D341Med (cell line): ENCODE measurements at places on chromosomes 11 and 22.

- no peak for DNase-seq
Observed at GRCh38 chr11:2212411-2213251, 41.0 kb upstream of the TH start.

GRCh38 chr11:72546866-72547265, 112.5 kb upstream of the CLPB start:
- no peak for DNase-seq

DNA sequence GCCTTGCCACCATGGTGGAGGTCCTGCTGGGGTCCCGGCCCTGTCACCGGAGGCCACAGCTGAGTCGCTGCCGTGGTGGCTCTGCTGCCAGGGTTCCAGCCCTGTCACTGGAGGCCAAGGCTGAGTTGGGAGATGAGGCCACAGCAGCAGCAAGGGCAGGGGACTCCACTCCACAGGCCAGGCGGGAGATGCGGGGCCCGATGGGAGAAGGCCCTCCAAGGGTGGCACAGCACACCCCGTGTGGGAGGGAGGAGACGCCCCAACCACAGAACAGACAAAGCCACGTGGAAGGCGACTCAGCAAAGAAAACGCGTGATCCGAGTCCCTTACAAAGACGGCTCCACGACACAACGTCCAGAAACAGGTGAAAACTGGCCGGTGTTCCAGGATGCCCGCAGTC, 159.3 kb downstream of the BRD1 start:
- DNase-seq = no peak

DNA sequence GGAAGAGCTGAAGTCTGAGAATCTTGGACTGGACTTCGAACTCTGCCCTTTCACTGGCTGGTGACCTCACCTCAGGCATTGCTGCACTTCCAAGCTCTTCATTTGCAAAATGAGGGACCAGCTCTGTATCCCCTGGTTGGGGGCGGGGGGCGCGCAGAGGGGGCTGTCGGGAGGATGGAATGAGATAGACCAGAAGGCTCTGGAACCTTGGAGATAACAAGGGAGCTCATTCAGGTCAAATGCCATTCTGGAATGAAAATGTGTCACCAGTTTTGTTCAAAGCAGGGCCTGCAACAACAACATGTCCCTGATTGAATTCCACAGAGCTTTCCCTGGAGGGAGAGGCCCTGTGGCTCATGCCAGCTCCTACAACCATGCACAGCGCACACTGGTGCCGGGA, 370.5 kb downstream of the MN1 start:
- no peak for DNase-seq

- no peak for DNase-seq
Observed at GRCh38 chr11:93741882-93742226, 382 bp downstream of the C11orf54 start.

- DNase-seq = no peak
Observed at GRCh38 chr22:22943521-22944267, 56.1 kb downstream of the IGLL5 start.

DNA sequence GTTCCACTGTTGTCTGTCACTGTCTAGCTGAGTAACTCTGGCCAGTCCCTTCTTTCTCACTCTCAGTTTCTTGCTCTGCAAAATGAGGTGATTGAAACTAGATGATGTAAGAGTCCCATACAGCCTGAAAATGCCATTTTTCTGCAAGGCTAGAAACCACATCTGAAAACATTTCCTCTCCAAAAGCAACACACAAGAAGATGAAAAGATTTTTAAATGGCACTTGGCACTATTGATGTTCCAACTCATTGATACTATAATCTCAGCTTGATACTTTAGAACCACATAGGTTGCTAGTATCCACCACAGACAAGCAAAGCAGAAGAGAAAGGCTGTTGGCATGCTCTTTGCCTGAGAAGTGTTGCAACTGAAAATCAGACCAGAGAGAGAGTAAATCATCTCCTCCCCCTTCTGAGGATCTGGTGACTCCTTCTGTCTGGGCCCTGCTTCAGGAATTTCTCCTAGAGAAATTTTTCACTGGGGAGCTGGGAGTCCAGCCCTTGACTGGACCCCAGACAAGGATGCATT, 1217.9 kb downstream of the LRRC4C start:
- DNase-seq = no peak

DNA sequence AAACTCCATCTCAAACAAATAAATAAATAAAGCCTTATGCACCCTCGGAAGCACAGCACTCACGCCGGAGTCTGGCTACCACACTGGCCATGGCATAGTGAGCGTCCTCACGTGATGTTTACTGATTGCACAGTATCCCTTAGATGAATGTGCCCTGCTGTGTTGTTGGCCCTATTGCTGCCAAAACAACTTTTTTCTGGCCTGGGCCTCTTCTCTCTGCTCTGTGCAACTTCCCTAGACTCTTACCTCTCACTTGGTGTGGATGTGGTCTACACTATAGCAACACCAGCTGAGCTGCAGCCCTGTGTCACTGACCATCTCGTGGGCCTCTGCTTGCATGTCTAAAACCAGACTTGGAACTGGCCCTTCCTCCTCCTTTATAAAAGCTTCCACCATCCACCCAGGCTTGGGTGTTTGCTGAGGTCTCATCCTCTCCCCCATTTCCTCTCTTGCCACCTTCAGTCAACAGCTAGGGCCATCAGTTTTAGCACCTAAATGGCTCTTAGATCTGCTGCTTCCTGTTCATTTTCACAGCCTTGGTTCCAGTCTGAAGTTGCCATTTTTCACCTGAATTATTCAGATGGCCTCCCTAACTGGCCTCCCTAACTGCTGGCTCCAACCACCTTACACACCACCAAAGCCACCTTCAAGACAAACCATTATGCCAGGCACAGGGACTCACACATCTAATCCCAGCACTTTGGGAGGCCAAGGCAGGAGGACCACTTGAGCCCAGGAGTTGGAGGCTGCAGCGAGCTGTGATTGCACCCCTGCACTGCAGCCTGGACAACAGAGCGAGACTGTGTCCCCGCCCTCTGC, 9.2 kb downstream of the ZNF74 start:
- DNase-seq = no peak

GRCh38 chr11:13881226-13881905, 81.2 kb upstream of the SPON1 start:
- no peak for DNase-seq
